ENCODE measurements at places on chromosomes 16 and 17.

GRCh38 chr17:72255481-72255880 is 134.7 kb downstream of the SOX9 start:
- DNase-seq, result no peak

- DNase-seq, result no peak
Observed at GRCh38 chr16:979859-980594, 1.5 kb upstream of the SOX8 start.

DNA sequence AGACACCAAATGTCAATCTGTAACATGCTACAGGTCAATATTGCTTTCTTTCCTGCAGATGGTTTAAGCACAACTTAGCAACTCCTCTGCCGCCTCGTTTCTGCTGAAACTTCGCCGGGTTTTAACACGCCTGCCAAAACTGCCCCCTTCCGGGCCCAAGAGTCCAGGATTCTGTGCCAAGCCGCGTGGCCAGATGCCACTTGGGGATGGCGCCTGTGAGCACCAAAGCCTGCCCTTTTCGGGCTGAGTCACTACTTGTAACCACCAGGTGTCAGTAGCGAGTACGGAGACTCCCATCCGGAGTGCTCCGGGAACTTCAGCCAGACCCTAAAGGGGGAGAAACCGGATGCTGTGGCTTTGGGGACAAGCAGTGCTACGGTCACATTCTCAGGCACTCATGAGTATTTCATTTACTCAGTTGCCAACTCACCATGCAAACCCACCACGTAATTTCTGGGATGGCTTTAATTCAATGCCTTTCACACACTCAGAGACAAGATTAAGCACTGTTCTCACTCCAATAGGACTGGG is 7.8 kb downstream of the PMP22 start:
- DNase-seq, result peak; percentile 45

DNA sequence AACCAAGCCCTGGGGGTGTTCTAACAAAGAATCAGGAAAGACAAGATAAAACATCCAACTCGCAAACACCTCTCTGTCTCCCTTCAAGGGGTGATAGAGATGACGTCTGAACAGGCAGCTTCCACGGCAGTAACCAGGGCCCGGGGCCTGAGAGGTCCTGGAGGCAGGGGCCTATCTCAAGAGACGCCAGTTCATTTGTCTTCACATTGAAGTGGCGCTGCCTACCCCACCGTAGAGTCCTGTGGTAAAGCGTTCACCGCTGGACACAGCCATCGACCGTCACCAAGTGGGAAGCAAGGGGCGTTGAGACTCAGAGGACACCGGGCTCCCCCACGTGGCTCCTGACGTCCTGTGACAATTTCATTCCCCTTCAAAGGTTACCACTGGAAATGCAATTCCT is 21.4 kb downstream of the UTS2R start:
- DNase-seq, result no peak

GRCh38 chr17:50353600-50354195 is 7.8 kb downstream of the XYLT2 start:
- DNase-seq, result no peak

GRCh38 chr16:74842413-74842812 is 67.8 kb upstream of the FA2H start:
- DNase-seq, result no peak

DNA sequence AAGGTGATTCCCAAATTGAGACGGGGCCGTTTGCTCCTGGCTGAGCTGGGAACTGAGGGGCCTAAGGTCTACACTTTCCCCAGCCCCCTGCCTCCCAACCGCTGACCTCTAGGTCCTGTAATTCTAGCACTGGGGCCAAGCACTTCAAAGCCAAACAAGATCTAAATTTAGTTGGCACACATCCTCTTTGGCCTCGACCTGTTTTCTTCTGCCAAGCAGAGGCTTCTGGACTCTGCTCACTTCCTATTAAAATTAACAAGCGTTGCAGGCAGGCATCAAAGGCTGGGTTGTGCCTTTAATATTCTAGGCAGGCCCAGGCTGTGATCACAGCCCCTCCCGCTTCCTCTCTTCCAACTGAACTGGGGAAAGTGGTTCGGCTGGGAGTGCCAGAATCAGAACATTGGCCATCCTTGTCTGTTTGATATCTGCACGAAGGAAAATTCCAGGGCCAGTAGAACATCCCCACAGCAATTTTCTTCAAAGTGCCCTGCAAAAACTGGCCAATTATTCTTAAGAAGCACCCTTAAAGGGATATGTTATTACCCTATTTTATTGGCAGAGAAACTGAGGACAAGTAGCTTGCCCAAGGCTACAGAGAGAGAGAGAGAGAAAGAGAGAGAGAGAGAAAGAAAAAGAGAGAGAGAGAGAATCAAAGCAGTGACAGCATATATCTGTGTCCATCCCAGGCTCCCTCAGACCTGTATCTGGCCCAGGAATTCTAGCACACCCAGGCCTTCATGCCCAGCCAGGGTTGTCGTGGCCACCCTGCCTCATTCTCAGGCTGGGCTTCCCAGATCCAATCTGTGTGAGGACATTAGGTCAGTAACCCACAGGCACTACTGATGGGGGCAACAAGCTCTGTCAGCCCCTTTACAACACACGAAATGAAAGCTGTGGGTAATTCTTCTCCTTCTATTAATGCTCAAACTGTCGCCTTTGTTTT is 12.8 kb upstream of the MT4 start:
- DNase-seq, result no peak

DNA sequence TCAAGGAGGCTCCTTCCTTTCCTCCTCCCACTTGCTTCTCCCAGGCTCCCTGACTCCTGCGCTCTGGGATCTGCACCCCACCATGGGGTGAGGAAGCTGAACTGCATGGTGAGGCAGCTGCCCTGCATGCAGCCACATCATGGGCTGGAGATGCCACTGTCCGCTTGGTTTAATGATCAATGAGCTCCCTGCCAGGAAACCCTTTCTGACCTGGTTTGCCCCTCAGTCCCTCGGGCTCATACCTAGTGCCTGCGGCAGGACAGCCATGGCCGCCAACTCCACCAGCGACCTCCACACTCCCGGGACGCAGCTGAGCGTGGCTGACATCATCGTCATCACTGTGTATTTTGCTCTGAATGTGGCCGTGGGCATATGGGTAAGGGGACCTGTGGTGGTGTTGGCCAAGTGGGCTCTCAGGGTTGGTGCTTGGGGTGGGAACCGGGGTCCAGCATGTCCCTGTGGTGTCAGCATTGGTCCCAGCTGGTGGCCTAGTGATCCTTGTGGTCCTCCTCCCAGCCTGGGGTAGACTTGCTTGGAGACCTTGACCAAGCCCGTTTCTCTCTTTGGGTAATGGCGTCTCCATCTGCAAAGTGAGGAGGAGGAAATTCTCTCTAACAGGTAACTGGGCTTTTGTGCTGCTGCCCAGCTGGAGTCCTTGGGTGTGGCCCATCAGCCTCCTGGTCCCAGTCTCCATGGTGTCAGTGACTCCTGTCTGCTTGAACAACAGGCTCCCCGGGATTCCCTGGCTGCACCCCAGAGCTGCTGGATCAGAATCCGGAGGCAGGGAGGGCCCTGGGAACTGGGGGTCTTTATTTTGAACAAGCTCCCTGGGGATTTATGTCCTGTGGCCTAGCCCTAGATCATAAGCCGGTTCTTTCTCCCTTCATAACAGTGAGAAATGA is at the start of gene SLC5A10:
Gene SLC5A10 (plus strand): TSS at position 225 of the 902 bp plus-strand sequence. CDS start 41 bp downstream, at position 266.
- DNase-seq, result no peak

DNA sequence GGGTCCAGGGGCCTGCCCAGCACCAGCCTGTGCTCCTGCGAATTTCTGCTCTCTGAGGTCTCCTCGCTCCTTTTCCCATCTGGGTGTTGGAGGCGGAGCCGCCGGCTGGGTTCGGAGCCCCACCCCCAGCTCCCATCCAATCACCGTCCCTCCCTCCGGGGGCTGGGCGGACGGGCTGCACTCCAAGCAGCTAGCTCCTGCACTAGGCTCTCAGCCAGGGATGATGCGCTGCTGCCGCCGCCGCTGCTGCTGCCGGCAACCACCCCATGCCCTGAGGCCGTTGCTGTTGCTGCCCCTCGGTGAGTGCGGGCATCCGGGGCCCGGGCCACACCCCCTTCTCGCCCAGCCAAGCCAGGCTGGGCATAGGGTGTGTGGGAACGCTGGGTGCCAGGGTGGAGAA is at the start of gene NRN1L:
Gene NRN1L (plus strand): TSS at position 202 of the 400 bp plus-strand sequence. CDS start 19 bp downstream, at position 221.
- no peak for DNase-seq

DNA sequence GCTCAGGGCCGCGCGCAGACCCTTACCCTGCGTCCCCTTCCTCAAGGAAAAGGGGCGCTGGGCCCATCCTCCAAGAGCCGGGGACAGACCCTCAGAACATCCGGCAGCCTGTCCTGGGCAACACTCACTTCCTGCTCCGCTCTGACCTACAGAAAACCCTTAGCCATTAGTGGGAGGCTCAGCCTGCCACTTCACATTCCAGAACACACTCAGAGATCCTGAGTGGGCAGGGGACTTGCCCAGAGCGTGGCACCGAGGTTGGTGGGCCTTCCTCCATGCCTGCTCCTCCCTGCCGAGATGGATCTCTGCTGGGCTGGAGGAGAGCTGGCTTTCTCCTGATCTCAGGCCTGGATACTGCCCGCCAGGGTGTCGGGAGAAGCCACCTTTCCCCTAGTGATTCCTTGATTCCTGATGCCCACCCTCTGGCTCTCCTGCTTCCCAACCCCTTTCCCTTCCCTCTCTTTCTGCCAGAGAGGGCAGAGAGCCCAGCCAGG is 1.5 kb downstream of the SCARF1 start:
- DNase-seq, result no peak

- no peak for DNase-seq
Observed at GRCh38 chr17:40307001-40307730, 1.8 kb upstream of the RARA start.

GRCh38 chr17:55037828-55038227 is 69.3 kb downstream of the STXBP4 start:
- DNase-seq, result no peak

DNA sequence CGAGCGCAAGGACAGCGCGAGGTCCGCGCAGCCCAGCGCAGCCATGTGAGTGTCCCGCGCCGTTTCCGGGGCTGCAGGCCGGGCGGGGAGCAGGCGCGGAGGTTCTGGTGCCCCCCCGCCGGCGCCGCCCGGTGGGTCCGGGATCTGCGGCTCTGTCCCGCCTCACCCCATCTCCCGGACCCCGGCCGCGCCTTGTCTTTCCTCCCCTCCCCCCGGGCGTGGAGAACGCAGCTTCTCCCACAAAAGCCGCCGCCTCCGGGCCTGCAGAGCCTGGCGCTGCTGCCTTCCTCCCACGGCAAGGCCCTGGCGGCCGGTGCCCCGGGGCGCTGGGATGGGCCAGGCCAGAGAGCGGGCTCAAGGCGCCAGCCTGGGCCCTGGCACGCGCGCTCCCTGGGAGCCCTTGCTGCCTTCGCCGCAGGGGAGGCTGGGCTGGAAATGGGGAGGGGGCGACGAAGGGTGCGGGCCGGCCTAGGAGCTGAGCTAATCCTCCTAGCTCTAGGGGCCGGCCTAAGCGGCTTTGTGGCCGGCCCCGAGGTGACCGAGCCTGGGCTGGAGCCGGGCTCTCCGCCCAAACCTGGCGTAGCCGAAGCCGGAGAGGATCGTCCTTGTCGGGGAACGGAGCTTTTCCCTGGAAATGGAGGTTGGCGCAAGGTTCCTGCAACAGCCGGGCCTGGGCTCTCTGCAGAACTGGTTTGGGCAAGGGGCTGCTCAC is 397 bp downstream of the RIPOR1 start:
- peak; percentile 37 for DNase-seq

DNA sequence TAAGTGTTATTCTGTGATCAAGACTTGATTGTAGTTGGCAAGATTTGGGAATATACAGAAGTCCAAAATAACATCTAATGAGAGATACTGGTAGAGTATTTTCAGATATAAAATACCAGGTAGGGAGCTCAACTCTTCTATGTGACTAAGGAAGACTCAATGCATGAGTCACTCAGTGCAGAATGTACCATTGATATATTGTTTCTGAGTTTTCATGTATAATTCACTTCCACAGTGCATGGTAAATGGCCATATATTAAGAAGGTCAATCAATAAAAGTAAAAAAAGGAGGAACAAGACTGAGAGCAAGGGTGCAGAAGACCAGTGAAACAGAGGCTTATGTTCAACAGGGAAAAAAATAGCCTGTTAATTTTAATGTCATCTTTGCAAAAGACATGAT is 1387.9 kb downstream of the CDH8 start:
- DNase-seq, result no peak

DNA sequence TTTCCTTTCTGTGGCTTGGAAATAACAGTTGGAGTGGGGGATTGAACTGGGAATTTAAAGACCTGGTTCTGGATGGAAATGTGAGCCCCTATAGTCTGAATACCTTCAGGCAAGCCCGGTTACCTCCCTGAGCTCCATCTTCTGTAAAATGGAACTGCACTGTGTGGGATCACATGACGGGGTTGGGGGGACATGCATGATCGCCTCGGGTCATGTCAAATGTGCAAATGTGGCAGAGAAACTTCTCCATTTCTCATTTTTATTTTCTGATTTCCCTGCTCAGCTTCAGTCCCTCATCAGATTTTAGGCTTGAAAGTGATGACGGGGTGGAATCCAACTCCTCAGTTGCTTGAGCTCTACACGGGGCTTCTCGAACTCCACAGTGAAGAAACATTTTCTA is 1.5 kb downstream of the MT1B start:
- no peak for DNase-seq

DNA sequence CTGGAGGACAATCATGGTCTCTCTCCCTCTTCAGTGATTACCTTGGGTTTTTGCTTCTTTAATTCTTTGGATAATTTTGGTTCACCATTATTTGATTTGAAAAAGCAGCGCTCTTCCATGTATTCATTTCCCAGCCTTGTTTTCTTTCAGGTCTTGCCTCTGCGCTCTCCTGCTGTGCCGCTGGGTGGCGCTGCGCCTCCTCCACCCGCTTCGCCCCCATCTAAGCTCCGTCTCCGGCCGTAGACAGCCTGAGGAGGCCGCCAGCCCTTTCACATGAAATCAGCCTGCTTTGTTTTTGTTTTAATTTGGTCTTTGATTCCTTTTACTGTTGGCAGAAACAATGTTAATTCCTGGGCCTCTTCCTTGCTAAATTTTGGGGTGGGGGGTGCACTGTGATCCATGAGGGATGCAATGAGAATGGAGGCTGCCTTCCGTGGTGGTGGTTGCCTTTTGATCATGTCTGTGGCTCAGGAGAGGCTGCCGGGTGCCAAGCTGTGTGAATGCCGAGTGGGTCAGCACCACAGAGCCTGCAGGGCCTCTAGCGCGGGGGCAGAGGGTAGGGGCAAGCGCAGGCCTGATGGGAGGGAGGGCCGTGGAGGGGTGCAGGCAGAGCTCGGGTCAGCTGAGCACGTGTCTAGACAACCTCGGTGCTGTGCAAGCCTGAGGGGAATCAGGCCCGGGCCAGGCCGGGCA is 64.1 kb downstream of the PLD6 start:
- peak; percentile 52 for DNase-seq

DNA sequence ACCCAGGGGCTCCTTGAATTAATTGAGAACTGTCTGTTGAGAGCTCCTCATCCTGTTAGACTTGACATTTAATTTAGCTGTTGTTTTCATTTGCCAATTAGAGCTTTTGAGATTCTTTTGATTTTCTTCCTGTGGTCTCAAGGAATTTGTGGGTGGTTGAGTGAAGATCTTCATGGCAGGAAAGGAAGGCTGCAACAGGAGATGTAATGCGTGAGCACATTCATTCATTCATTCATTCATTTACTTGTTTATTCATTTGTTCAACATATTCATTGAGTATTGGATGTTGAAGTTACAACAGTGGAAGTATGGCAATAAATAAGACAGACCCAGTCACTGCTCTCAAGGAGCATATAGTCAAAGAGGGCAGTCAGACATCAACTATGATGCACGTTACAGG is 117.7 kb downstream of the PRKCB start:
- no peak for DNase-seq

GRCh38 chr17:18360518-18360917 is 2.8 kb downstream of the SHMT1 start:
- DNase-seq, result no peak

All from activated naive CD4-positive, alpha-beta T cell treated with anti-CD3 and anti-CD28 coated beads, Interleukin-2, amount 50 U/mL, for 16 hours (primary cell).